ENCODE measurements at places on chromosomes 4 and X. TPM values are rescaled to one million over a fixed set of nuclear protein-coding genes. Genes with fewer than 3 reads are reported as not detected.
A peak's percentile ranks its signal among the peaks of the same experiment; 100 is the strongest.

DNA sequence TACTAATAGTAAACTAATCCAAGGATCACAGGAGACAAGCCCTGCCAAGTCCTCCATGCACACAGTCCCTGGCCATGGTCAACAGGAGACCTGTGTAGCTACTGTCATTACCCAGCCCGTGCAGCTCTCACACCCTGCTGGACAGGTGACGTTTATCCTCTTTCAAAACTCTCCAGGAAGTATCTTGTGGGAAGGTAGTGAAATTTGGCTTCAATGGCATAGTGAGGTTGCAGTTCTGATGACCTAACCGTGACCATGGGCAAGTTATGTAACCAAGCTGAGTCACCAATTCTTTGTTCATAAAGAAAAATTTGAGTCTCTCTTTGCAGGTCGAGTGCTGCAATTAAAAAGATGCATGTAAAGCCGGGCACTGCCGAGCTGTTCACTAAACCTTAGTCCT lies 11.3 kb upstream of the SLC2A9 start:
- DNase-seq = no peak

- DNase-seq = no peak
These were observed 1639.0 kb upstream of the IGFBP7 start for GRCh38 chr4:58749206-58749605.

DNA sequence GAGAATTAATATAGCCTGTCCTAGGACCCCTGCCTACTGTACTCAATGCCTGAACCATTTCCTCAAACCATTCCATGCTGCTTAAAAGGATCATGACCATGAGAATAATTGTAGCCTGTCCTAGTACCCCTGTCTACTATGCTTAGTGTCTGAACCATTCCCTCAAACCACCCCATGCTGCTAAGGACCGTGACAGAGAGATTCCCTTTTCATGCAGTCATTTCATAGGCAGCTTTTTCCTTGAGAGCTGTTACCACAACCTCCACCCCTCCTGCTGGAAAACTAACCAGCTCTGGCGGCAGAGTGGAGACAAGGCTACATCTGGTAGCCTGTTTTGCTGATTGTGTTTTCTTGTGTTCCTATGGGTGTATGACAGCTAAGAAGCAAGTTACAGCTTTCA lies 174.9 kb upstream of the SMARCAD1 start:
- peak; percentile 2 for DNase-seq

GRCh38 chrX:66399273-66399672 lies 235.2 kb downstream of the HEPH start:
- DNase-seq = no peak

DNA sequence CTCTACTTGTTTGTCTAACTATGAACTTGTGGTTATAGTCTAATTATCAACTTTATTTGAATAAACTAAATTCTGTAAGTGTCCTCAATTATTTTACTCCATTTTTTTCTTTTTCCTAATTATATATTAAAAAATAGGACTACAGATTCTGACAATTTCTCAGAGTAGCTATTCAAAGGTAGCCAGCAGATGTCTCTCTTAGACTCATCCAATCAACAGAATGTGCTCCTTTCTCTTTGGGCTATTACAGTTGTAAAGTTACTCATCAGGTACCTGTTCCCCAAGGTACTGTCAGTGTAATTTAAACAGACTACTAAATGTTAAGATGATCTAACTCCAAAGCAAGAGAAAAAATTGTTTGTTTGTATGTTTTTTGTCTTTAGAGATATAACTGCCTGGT lies 248.6 kb downstream of the PCDH18 start:
- no peak for DNase-seq

DNA sequence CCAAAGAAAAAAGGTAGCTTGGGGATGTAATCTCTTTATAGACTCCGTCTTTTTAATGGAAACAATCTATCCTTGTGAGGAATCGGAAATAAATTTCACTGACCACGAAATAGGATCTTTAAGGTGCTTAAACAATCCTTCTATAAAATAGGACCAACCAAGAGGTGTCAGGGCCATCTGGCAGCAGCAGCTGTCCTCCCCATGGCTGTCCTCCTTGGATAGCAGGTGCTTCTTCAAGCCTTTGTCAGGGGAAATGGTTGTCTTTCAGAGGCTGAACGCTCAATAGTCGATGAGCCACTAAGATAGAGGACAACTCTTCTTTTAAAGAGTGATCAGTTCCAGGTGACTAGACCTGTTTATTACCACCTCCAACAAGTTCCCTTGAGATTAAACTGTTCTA lies 231.0 kb downstream of the ADGRL3 start:
- no peak for DNase-seq

- no peak for DNase-seq
These were observed 456.7 kb downstream of the GLUD2 start for GRCh38 chrX:121504153-121504552.

DNA sequence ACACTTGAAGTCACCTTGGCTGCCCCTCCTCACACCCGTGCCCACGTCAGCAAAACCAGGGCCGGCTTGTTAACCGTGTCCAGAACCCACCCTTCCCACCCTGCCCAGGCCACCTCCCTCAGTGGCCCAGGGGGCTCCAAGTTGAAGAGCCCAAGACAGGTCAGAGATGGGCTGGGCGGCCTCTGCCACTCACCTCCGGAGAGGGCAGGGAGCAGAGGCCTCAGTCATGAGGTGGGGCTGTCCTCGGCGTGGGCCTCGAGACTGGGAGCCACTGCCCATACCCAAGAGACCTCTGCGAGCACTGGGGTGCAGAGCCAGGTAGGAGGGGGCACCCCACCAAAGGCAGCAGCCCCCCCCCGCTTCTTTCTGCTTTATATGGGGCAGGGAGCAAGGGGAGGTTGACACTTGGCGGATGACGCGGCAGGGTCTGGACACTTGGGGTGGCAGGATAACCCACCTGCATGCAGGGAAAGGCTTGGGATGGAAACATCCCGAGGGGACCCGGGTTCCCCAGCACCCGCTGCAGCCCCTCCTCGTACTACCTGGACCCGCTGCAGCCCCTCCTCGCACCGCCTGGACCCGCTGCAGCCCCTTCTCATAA lies 38.0 kb upstream of the SPON2 start:
- DNase-seq = no peak

DNA sequence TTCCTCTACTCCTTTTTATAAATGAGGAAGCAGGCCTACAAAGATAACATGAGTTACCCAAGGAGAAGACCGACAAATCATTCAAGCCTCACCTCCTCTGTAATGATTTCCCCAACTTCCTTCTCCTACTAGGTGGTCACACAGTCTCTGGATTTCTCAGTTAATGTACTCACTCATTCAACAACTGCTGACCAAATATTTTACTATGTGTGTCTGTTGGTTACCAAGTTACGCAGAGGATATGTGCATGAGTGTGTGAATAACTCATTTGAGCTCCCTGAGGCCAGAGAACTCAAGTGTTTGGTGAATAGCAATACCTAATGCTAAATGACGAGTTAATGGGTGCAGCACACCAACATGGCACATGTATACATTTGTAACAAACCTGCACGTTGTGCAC lies 10.4 kb downstream of the CASK start:
- DNase-seq = no peak

DNA sequence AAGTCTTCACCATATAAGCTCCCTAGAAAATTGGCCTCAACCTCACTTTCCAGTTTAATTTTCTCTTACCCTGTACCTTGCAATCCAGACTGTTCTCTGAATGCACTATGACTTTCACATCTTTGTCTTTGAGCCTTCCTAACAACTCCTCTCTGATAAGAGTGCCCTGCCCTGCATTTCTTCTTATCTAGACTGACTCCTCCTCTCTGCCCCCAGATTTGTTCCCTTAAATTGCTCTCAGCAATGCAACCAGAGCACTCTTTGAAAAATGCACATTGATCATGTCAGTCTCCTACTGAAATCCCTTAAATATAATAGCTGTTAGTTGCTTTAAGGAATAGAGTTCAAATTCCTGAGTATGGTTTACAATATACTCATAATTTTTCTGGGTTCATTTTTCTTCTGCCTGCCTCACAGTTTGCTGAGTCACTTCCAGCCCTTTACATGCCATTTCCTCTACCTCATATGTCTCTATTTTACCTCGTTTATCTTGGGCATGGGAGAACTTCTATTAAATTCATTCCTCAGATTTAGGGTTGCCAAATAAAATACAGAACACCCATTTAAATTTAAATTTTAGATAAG lies 582.7 kb upstream of the AADAT start:
- no peak for DNase-seq

GRCh38 chr4:128286474-128287058 lies 1.0 kb downstream of the PGRMC2 start:
- DNase-seq = peak; percentile 34

DNA sequence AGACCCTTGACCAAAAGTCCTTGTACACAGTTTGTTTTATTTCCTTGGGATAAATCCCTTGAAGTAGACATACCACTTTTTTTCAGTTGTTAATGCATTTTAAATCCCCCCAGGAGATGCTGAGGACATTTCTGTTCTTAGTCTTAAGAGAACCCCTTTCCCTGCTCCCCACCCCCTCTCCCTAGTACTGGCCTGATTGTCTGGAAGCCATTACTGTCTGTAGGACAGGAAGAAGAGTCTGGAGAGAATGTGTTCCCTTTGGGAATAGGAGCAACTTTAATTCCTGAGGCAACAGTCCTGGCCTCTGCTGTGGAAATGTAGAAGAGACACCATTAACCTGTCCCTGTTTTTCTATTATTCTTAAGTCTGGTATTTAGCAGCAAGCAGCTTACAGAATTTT lies 52.3 kb upstream of the TMEM131L start:
- DNase-seq = no peak

DNA sequence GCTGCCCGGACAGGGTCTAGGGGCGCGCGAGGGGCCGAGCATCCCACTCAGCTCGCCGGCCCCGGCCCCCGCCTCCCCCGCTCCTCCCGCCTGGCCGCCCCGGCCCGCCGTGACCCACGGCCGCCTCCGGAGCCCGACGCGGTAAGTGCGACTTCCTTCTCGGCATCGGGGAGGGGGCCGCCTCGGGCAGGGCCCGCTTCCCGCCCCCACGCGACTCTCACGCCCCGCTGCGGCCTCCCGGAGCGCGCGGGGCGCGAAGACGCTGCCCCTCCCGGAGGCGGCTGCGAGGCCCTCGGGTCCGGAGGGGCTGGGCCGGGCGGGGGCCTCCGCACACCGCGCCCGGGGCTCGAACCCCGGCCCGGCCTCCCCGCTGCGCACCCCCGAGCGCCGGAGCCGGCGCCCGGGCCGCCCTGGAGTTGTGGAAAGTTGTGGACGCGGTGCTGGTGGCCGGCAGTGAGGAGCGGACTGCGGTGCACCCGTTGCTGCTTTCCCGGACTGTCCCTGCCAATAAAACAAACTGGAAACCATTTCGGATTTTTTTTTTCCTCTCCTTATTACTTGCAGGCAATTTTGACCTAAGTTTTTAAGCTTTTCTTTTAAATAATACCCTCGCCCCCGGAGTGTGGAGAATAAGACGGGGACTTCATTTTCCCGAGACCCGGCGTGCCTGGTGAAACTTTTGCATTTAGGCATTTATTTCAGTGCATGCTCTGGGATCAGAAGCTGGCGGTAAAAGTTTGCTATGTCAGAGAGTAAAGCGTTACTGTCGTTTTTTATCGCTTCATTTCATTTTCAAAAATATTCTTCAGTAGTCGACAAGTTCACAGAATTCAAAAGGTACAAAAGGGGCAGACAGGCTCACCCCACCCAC lies 13.0 kb upstream of the TMEM156 start:
- DNase-seq = peak; percentile 80

DNA sequence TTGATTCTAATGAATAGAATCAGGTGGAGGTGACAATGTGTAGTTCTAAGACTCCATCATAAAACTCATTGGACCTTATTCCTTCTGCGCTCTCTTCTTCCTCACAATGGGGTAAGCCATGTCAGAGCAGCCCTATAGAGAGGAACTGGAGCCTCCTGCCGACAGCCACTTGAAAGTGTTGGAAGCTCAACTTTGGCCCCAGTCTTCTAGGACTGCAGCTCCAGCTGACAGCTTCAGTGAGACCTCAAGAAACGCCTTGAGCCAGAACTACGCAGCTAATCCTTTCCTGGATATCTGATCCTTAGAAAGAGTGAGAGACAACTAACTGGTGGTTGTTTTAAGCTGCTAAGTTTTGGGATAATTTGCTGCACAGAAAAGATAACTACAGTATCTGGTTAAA lies 22.1 kb upstream of the ADH7 start:
- peak; percentile 30 for DNase-seq

DNA sequence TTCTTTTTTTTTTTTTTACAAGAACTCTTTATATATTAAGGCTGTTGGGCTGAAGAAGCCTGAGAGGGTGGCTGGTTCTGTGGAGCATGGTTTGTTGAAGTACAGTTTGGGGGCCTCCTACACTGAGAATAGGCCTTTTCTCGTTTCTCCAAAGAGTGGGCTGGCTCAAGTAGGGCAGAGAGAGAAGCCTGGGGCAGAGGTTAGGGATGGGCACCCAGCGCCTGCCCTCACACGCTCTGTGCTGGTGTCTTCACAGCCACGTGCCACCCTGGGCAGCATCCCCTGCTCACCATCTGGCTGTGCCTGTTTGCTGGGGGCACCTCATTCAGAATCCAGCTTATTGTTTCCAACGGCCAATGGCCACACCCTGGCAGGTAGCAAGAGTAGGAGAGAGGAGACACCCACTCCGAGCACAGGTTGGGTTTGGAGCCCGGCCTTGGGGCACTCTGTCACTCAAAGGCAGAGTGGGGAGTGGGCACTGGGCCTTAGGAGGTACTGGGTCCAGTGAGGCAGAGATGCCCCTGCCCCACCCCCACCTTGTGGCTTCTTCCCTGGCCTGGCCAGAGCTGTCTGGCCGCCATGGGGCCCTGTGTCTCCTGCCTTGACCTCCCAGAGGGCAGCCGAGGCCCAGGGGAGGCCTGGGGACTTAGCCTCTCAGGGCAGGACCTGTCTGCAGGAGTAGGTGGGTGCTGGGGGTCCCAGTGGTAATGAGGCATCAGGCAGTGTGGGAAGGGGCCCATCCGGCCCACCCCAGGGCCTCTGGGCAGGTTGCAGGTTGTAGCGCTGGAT lies 2.9 kb downstream of the MSANTD1 start:
- no peak for DNase-seq

DNA sequence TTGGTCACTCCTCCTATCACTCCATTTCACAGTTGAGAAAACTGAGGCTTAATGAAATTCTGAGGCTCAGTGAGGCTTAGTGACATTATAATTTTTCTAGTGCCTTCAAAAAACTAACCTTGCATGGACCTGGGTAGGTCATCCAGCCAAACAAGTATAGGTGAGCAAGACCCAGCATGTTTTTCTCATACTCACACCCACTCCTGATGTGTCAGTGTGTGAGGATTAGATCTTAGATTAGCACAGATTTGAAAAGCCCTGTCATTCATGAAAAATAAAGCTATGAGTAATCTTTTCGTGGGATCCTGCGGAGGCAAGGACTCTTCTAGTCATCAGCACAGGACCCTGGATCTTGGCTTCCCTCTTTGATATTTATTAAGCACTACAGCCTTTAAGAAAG lies 146.7 kb downstream of the CHIC2 start:
- no peak for DNase-seq

- DNase-seq = no peak
These were observed 16.8 kb upstream of the NFXL1 start for GRCh38 chr4:47930971-47931804.

GRCh38 chrX:146433771-146434170 lies 375.8 kb upstream of the CXorf51B start:
- DNase-seq = no peak

GRCh38 chr4:24143741-24144140 lies 253.9 kb upstream of the PPARGC1A start:
- DNase-seq = no peak

OTC gene
- total RNA-seq = not detected

NSG1 gene
- total RNA-seq = 17.9 TPM

CACNA1F gene
- total RNA-seq = 1.1 TPM

RAB41 gene
- total RNA-seq = not detected

LAP3 gene
- total RNA-seq = 58.3 TPM

ETDA gene
- not detected for total RNA-seq

SYTL4 gene
- 0.39 TPM for total RNA-seq

COX7B2 gene
- not detected for total RNA-seq

USP38 gene
- total RNA-seq = 10.4 TPM

WDFY3 gene
- 48.6 TPM for total RNA-seq

CT47C1 gene
- total RNA-seq = not detected

DCAF16 gene
- 75.8 TPM for total RNA-seq

CXCL3 gene
- total RNA-seq = 2.0 TPM
